Activated gamma-delta T cell treated with anti-CD3 and anti-CD28 coated beads, Interleukin-2, amount 50 U/mL, for 16 hours (primary cell): ENCODE measurements at places on chromosomes 2 and 18.

- DNase-seq = no peak
These were observed 8.9 kb downstream of the GPR17 start for GRCh38 chr2:127654838-127655175.

GRCh38 chr2:174802459-174802858, 38.2 kb upstream of the CHRNA1 start:
- DNase-seq = no peak

DNA sequence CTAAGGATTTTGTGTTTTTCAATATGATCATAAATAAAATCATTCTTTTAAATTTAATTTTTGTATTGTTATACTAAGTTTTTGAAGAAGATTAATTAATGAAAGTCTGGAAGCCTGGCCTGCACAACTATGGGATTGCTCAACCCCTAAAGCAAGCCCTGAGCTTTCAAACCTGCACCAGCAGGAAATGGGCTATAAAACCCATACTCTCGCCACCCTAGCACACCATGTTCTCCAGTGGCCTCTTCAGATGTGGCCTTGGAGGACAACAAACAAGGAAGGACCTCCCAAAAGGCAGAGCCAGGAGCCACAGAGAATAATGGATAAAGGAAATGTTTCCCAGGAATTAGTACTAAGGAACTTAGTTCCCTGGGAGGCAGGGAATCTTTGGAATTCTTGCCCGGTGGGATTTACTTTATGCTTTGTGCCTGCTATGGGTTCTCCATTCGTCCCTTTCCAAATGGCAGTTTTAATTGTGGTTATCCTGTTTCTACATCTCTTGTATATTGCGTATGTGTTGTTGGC, 212.5 kb downstream of the ZFP36L2 start:
- DNase-seq = no peak

- DNase-seq = no peak
These were observed 140.4 kb upstream of the MMADHC start for GRCh38 chr2:149727927-149728326.

GRCh38 chr18:25080211-25080610, 271.8 kb downstream of the ZNF521 start:
- no peak for DNase-seq

- DNase-seq = no peak
These were observed 523 bp downstream of the REG3A start for GRCh38 chr2:79159030-79159429.

DNA sequence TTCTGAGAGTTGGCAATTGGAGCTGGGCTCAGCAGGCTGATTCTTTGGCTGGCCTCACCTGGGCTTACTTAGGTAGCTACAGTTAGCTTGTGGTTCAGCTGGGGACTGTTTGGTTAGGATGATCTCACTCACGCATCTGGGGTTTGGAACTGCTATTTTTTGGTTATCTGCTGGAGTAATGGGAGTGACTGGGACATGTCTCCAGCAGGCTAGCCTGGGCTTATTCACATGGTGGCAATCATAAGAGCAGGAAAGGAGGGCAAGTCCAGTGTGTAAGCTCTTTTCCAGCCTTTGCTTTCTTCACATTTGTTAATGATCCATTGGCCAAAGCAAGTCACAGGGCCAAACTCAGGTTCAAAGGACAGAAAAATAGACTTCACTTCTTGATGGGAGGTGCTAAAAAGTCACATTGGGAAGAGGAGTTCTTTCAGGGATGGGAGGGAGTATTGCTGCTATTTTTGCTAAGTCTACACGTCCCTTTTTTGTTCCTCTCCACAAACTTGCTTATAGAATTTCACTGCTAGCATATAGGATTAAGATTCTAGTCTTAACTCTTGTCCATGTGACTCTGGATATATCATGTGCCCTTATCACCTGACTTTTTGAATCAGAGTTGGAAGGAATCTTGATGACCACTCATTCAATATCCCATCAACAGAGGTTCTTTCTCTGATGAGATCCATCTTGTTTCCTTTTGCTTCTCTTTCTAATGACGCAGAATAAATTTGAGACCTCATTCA, 174.0 kb downstream of the ZFP36L2 start:
- DNase-seq = no peak

- DNase-seq = no peak
These were observed 40.7 kb downstream of the ATIC start for GRCh38 chr2:215352602-215353001.

DNA sequence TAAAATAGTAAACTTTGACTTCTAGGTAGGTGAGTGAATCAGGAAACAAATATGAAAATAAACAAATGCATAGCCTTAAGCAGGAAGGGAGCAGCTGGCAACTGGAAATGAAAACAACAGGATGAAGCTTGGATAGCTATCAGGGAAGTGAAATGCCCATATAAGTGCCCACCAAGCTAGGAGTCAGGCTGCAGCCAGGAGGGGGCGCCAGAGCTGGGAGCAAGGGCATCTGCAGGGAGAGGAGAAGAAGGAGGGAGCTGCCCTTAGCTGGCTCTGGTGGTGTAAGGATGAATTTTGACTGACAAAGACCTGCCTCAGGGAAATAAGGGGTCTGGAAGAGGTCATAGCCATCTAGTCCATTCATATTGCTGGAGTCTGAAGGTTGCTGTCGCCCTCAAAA, 298.3 kb downstream of the TDRD15 start:
- DNase-seq = no peak

- DNase-seq = no peak
These were observed 21.8 kb downstream of the ZAP70 start for GRCh38 chr2:97735161-97735561.

DNA sequence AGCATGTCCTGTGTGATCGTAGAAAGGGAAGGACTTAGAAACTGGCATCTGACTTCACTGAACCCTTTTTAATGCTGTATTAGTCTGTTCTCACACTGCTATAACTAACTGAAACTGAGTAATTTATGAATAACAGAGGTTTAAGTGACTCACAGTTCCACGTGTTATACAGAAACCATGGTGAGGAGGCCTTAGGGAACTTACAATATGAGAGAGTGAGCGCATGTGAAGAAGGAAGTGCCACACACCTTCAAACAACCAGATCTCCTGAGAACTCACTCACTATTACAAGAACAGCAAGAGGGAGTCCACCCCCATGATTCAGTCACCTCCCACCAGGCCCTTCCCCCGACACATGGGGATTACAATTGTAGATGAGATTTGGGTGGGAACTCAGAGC, 811.3 kb downstream of the CPS1 start:
- no peak for DNase-seq

GRCh38 chr2:467892-468647, 180.2 kb upstream of the ALKAL2 start:
- DNase-seq = no peak

GRCh38 chr2:118255771-118256372, 167.6 kb downstream of the INSIG2 start:
- DNase-seq = no peak

GRCh38 chr2:23656597-23656973, 270.3 kb downstream of the ATAD2B start:
- DNase-seq = no peak
